Bone marrow (tissue), 2 donors: ENCODE measurements at places on chromosomes 4 and X.

DNA sequence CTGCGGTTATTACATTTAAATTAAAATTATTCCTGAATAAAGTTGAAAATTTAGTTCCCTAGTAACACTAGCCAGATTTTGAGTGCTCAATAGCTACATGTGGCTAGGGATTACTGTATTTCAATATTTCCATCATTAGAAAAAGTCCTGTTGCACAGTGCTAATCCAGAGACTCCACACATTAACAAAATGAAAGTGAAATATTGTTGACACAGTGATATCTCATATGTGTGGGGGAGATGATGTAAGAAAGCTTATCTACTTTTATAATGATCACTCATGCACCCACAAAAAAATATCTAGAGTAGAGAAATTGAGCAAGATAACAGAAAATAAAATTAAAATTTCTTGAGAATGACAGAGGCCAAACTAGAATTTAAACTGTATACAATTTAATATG lies 74.9 kb downstream of the MAGEB10 start:
- no peak for DNase-seq

GRCh38 chrX:12292996-12293765 lies 154.9 kb downstream of the FRMPD4 start:
- DNase-seq: no peak

DNA sequence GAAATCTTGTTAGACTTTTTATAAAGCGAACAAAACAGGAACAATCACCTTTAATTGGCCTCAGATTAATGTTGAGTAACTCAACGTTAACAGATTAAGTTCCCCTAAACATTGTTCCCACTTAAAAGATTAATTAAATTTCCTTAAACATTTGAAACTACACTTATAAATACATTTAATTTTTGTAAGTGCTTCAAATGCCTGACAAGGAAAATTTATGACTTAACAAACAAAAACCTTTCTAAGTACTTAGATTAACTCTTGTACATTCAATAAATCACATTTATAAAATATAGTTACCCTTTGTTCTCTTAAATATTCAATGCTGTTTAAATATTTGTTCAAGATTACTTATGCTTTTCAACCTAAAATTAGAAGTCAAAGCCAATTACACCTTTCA lies 39.4 kb upstream of the OCIAD2 start:
- DNase-seq: no peak

GRCh38 chr4:112517067-112517634 lies 1.2 kb upstream of the NEUROG2 start:
- DNase-seq: no peak

DNA sequence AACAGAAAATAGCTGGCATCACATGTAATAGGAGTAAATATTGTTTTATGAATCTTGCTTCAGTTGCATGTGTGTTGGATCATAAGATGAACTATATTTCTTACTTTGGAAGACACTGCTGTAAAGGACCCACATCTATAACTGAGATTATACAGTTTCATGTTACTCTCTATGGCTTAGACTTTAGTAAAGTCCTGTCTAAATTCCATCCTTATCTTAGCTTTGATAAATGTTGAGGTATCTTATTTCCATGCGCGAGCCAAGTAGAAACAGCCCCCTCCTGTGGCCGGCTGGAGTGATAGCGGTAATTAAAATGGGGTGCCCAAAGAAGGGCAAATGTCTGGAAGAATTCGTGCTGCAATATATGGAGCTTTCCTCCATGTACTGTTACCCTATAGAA lies 43.0 kb downstream of the CCDC158 start:
- no peak for DNase-seq

DNA sequence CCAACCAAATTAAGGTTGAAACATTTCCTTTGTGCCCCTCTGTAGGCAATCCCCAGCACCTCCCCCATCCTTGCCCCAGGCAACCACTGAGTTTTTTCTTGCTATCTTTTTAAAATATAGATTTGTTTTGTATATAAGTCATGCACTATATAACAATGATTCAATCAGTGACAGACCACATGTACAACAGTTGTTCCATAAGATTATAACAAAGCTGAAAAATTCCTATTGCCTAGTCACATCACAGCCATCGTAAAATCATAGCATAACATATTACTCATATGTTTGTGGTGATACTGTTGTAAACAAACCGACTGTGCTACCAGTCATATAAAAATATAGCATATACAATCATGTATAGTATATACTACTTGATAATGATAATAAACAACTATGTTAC lies 211.9 kb upstream of the NRK start:
- no peak for DNase-seq

- peak; percentile 87 for DNase-seq
These were observed 416 bp upstream of the LRP2BP start for GRCh38 chr4:185395956-185396723.

GRCh38 chr4:154720618-154721267 lies 23.1 kb upstream of the LRAT start:
- no peak for DNase-seq

GRCh38 chr4:120760047-120760446 lies 162.5 kb downstream of the PRDM5 start:
- DNase-seq: no peak

GRCh38 chr4:72394012-72394663 lies 174.9 kb downstream of the ADAMTS3 start:
- DNase-seq: no peak

DNA sequence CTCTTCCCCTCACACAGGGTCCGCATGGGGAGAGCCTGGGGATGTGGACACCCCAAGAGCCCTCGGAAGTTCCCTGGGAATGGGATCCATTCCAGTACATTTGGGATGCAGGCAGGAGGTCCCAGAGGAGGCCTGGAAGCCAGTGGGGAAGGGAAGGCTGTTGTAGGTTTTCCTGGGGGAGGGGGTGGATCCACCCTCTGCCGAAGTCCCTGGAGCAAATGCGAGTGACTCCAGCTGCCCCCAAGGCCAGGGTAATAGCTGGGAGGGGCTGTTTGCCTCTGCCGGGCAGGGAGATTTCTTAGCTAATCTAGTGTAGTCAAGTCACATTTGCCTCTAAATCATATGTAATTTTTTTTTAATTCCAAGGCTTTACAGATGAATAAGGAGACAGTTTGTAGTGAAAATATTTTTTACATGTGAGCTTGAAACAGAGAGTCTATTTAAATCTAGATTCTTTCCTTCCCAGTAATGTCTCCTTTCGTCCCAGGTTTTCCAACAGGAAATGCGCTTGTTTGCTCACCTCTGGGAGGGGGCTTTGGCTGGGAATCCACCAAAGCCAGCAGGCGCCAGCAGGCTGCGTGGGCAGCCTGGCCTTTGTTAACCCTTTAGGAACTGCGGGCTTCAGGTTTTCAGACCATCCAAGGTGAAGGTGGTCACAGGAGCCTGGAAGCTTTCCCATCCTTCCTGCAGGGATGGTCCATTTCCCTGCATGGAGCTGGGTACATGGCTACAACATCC lies 26.8 kb downstream of the SH3TC1 start:
- no peak for DNase-seq

- DNase-seq: no peak
These were observed 98.0 kb downstream of the PTTG2 start for GRCh38 chr4:38058151-38058550.

- DNase-seq: no peak
These were observed 245.4 kb downstream of the NAF1 start for GRCh38 chr4:162921178-162921785.

DNA sequence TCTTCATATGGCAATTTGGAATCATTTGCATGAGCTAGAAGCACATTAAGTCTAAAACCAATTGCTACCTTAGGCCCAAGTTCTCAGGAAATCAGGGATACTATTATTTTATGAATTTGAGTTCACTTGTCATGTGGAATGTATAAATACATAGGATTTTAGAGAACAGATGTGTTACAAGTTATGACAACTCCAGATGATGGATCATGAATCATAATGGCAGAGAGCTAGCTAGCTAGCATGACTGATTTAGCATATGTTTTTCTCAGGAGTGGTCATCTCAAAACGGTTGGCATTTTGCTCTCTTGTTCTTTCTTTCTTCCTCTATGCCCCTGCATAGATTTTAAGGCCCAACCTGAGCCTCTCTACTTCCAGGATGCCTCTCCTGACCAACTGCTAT lies 14.2 kb upstream of the TFDP3 start:
- DNase-seq: no peak

DNA sequence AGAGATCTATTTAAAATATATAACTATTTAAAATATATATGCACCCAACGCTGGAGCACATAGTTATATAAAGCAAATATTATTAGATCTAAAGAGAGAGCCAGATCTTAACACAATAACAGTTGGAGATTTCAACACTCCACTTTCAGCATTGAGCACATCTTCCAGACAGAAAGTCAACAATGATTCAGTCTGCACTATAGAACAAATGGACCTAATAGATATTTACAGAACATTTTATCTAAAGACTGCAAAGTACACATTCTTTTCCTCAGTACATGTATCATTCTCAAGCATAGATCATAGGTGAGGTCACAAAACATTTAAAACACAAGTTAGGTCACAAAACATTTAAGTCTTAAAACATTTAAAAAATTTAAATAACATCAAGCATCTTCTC lies 36.4 kb downstream of the NLRP2B start:
- no peak for DNase-seq

DNA sequence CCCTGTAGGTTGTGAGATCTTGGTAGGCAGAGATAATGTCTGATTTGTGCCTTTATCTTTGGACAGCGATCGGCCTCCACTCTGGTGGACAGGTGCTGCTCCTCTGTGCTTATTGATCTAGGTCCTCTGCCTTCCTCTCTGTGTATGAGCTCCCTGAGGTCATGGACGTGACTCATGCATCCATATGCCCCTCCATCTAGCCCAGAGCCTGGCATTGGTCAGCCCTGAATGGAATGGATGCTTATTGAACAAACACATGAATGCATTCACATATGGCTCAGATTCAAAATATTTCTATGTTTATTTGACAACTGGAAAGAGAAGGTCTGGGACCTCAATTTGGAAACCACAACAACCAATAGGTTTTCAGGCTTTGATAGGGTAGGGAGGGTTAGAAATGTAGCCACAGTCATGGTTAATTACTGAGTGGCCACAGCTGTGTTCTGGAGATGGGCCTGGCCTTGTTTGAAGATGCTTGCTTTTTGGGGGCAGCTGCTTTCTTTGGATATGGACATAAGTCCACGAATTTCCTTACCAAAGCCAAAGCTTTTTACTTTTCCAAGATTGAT lies 76.2 kb downstream of the SEL1L3 start:
- no peak for DNase-seq

DNA sequence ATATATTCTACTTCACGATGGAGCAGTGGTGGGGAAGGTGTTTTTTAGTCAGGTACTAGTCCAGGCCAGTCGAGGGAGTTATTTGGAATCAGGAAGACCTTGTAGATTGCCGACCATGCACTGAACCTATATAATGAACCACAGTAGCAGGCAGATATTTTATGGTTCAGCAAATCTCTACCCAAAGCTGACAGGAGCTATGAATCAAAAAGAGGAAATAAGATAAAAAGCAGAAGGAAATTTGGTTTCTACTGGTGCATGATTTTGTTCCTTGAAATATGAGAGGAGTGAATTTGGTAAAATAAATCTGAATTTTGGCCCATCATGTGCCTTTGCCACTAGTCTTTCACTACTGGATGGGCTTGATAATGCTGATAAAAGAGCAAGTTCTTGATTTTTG lies 924.3 kb upstream of the DIAPH2 start:
- DNase-seq: no peak

- no peak for DNase-seq
These were observed 31.0 kb upstream of the PLK4 start for GRCh38 chr4:127849505-127850234.

DNA sequence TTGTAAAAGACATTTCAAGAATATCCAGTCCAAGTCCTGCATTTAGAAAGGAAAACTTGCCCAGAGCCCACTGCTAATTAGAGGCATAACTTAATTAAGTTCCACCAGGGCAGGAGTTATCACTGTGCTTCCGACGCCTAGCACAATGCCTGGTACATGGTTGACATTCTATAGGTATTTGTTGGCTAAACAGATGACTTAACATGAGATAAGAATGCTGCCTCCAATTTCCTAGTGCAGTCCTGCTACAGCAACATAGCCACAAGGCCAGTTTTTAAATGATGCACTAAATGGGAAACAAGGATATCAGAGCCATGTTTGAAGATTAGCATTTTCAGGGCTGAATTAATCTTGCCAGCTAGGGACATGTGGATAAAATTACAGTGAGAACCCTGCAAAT lies 164.1 kb downstream of the RASL11B start:
- no peak for DNase-seq

DNA sequence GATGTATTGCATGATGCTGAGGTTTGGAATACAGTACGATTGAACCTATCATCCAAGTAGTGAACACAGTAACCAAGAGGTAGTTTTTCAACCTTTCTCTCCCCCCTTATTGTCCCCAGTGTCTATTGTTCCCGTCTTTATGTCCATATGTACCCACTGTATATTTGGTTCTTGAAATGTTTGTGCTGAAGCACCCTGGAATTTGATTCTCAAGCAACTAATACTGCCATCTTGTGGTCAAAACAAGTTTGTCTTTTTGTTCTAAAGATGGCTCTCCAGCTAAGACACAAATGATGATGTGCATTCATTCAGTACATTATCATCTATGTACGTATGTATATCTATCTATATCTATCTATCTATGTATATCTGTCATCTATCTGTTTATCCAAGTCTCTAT lies 33.5 kb upstream of the DCX start:
- no peak for DNase-seq

GRCh38 chrX:56268888-56269287 lies 36.7 kb downstream of the KLF8 start:
- DNase-seq: no peak

- no peak for DNase-seq
These were observed 199.3 kb upstream of the FAT4 start for GRCh38 chr4:125115476-125115875.

- DNase-seq: no peak
These were observed 49.3 kb downstream of the NPNT start for GRCh38 chr4:105944540-105944939.

- DNase-seq: no peak
These were observed 362.7 kb downstream of the STIM2 start for GRCh38 chr4:27223326-27223725.

DNA sequence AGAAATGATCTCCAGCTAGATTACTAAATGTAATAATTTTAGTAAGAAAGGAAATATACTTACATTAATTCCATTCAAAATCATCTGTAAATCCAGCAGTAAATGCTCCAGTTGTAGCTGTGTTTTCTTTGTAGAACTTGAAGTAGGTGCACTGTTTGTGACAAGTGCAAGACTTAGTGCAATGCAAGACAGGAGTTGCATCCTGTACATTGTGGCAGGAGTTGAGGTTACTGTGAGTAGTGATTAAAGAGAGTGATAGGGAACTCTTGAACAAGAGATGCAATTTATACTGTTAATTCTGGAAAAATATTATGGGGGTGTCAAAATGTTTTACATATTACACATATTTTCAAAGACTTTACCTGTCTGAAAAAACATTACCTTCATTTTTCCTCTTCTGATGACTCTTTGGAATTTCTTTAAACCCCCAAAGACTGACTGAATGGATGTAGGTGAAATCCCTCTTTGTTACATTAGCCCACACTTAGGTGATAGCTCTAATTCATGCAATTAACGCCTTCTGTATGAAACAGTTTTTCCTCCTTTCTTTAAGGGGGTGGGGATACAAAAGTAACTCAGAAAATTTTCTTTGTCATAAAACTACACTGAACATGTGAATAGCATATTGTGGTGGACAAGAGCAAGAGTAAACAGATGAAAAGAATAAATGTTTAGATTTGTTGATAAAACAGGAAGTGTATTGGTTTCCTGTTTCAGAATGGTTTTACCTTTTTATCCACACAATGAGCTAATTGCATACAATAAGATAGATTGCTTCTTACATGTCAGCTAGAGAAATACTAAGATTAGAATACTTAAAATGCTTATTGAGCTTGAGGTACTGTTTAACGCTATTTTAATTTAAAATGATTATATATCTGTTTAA lies at the start of gene IL2:
IL2 (minus strand) TSS at position 495 of the 886 bp plus-strand sequence; CDS start at position 210, 285 bp downstream.
- no peak for DNase-seq

GRCh38 chr4:137668885-137669545 lies 136.7 kb upstream of the PCDH18 start:
- DNase-seq: no peak
